ENCODE measurements at places on chromosomes 1 and 21.

DNA sequence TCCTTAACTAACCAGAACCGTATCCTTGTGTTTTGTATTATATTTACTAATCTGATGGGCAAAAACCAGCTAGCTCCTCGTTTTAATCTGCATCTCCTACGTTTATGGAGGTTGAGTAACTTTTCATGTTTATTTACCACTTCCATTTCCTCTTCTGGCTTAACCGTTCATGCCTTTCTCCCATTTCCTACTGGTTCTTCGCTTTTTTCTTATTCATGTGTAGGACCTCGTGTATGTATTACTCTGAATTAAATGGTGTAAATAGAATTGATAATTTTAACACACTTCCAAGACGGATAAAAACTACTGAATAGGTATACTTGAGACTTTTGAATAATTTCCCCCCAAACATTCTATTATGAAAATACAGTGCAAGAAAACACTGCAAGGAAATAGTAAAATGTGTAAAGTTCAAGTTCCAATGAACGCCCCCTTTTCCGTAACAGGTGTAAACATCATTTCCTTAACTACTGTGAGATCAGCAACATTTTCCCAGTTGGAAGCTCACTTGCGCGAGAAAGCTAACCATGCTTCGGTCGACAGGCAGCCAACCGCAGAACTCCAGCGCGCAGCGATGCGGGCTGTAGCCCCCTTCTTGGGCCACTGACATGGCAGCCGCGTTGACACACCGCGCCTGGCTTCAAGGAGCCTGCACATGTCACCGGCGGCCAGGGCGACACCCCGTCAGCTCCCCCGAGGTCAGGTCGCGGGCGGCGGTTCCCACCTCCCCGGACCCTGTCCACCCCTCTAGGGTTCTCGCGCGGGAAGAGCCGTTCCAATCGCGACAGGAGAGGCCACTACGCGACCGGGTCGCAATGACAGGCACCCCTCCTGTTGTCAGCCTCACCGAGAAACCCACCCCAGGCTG, 816 bp downstream of the EDEM3 start:
- DNase-seq: peak; percentile 66

DNA sequence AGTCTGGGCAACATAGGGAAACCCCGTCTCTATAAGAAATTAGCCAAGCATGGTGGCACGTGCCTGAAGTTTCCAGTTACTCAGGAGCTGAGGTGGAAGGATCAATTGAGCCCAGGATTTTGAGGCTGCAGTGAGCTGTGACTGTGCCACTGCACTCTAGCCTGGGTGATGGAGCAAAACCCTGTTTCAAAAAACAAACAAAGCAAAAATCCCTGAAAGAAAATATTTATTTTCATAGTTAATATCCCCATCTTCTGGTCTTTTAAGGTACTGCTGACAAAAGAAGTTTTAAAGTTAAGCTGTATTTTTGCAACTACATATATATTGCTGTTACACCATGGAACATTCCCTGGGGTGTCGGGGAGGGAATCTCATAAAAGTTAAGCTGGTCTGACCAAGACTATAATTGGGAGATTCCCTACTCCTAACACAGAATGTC, 26.0 kb downstream of the VAMP4 start:
- DNase-seq: no peak

DNA sequence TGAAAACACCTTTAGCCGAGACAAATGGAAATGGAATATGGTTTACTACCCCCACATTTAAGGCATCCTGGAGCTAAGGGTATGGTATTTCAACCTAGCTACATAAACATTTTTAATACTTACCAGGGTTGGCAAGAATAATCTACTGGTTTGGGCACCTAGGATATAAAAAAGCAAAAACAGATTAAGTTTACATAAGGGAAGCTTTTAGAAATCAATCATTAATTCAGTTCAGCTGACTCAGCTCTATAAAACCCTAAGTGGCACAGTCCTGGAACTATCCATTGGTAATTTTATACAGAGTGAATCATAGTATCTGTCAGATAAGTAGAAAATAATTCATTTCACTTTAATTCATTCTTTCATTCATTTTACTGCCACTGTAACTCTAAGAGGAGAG, 355.2 kb downstream of the VAV3 start:
- DNase-seq: no peak

DNA sequence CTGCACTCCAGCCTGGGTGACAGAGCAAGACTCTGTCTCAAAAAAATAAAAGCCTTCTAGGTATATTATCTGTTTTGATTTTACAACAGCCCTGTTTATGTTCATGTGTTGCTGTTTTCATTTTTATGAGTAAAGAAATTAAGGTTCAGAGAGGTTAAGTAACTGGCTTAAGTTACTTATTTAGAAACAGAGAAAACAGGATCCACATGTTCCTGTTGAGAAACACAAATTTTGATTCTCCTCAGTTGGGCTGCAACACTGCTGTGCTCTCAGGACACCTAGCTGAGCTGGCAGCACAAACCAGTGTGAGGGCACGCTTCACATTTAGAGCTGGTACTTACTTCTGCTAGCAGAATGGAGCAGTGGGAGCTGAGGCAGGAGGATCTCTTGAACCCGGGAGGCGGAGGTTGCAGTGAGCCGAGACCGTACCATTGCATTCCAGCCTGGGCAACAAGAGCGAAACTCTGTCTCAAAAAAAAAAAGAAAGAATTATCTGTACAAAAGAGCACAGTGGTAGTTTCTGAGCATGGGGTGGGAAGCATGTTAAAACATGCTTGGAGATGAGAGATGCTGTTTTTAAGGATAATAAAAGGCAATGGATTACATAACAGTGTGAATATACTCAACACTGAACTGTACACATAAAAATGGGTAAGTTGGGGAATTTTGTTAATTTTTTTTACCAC, 2.4 kb downstream of the SPRTN start:
- no peak for DNase-seq

DNA sequence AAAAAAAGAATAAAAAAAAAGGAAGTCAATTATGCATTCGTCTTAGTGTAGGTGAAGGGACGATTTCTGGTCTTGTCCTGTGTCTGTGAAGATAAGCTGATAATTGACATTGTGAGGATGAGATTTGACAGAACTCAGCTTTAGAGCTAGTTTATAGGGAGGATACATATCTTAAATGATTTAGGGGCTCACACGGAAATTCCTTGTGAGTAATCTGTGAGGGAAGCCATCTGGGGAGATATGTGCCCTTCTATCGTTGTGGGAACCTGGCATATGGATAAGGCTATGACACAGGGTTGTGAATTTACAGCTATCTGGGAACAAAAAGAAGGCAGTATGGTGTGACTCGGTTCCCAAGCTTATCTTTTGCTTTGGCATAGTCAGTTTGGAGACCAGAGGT, 71.1 kb downstream of the RABGAP1L start:
- DNase-seq: no peak

DNA sequence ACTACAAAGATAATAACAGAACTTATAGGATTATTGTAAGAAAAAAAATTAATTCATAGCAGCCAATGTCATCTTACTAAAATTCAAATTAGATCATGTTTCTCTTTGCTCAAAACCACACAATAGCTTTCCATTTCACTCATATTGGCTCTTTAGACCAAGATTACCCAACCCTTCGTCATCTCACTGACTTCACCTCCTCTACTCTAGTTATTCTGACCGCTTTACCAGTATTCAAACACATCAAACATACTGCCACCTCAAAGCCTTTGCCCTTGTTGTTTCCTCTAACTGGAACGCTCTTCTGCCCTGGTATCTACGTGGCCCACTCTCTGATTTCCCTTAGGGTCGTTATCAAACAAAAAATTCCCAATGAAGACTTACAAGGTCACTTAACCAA, 1.7 kb downstream of the ANGPTL3 start:
- DNase-seq: no peak

DNA sequence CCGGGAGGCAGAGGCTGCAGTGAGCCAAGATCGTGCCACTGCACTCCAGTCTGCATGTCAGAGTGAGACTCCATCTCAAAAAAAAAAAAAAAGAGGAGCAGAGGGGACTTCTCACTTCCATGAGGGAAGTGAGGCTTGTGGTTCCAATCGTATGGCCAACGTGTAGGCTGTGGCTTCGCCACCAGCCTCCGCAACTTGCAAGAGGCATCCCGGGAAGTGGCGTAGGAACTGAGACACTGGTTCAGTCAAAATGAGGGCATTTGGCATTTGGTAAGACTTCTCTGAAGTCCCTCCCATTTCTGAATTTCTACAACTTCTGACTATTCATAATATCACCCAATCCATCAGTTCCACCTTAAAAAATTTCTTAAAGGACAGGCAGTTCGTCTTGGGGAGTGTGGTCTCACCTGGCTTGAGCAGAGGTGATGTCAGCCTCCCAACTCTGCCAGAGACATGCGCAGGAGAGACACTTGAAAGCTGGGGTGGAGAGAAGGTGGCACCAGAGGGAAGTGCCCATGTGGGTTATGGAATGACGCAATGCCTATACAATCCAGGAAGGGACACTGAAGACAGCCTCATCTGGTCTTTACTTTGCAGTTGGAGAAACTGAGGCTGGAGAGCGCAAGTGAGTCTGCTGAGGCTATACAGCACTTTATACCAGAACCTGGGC, 17.2 kb downstream of the KAZN start:
- DNase-seq: no peak

DNA sequence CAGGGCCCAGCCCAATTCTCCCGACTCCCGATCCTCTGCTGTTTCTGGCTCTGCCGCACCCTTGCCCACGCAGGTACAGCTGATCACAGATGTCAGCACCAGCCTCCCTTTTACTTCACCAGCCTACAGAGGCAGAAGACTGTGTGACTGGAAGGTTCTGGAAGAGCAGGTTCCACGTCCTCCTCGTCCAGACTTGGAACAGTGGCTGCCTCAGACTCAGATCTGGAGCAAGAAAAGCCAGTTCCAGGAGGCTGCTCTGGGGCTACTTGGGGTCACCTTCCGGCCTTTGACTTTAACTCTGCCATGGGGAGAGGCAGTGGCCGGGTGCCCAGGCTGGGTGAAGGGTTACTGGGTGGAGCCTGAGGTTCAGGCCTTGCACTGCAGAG, 16.1 kb upstream of the KLHDC7A start:
- DNase-seq: no peak

GRCh38 chr21:36603221-36603620, 95.7 kb upstream of the SIM2 start:
- no peak for DNase-seq

DNA sequence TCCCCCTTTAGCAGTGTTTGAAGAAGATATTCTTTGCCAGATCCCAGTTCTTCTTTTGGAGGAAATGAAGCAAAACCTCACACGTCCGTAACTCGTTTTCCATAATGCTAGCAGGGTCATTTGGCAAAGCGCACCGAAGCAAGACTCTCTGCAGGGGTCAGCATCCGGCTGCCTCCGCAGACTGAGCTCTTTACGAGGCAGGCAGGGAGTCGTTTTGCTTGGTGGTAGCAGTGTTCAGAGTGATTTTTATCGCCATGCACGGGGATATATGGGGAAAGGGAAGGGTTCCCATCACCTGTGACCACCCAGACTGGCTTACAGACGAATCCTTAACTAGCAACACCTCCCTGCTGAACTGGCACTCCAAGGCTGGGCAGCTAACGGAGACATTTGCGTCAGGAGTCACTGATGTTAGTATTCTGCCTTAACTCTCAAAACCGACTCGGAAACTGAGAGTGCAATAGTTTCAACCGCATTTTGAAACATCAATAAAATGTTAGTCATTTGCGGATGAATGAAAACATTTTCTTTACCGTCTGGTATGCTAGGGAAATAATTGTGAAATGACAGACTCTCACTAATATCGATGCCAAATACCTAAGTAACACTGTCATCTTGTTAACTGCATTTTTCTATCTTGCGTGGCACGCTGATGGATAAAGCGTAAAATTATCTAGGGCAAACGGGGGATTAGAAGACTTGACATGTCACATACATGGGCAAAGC, 2.2 kb upstream of the NEGR1 start:
- peak; percentile 18 for DNase-seq

DNA sequence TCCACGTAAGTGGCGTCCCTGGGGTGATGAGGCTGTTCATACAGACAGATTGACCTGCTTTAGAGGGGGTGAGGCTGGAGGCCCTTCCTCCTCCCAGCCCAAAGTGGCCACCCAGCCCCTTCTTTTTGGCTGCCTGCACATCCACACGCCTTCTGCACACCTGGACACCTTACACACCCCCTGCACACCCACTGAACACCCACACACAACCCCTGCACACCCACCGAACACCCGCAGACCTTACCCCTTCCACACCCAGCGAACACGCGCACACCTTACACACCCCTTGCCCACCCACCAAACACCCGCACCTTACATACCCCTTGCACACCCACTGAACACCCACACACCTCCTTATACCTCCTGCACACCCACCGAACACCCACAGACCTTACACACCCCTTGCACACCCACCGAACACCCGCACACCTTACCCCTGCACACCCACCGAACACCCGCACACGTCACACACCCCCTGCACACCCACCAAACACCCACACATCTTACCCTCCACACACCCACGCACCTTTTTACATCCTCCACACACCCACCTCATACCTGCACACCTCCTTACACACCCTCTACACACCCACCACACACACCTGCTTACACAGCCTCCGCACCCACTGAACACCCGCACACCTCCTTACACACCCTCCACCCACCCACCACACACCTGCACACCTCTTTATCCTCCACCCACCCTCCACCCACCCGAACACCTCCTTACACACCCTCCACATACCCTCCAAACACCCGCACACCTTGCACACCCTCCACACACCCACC, 37.7 kb downstream of the COQ8A start:
- DNase-seq: no peak

- no peak for DNase-seq
Observed at GRCh38 chr1:6982860-6983259, 197.6 kb downstream of the CAMTA1 start.

DNA sequence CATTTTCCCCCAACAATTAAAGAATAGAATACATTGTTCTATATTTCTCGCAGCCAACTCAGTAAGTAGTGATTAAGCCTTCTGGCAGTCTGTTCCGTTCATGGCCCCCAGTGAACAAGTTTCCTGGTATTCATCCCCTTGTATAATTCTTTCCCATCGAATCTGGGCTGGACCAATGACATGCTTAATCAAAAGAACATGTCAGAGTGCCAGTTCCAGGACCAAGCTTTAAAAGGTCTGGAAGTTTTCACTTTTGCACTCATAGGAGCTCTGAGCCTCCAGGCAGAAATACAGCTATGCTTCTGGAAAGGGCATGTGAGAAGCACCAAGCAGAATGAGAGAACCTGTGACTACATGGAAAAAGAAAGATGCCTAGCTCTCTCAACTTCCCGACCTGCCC, 22.5 kb upstream of the DPYD start:
- peak; percentile 52 for DNase-seq

GRCh38 chr1:119766374-119766794, 2.3 kb downstream of the HMGCS2 start:
- DNase-seq: no peak
